ENCODE measurements at places on chromosomes 11 and 22.

DNA sequence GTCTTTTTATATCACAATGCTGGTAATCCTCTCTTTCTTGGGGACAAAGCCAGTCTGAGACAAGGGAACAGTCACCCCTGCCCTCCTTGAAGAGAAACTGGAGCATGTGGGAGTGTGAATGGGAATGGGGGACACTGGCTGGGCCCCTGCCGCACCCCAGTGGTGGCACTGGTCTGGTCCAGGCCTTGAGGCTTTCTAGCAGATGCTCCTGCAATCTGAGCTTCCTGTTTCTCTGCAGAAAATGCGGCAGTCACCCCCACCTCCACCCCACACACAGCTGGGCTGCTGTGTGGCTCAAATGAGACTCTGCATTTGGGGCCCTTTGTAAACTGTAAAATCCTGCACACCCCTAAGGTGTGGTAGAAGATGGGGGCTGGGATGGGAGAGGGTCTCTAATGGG lies 6.6 kb upstream of the MARK2 start:
- DNase-seq: no peak

DNA sequence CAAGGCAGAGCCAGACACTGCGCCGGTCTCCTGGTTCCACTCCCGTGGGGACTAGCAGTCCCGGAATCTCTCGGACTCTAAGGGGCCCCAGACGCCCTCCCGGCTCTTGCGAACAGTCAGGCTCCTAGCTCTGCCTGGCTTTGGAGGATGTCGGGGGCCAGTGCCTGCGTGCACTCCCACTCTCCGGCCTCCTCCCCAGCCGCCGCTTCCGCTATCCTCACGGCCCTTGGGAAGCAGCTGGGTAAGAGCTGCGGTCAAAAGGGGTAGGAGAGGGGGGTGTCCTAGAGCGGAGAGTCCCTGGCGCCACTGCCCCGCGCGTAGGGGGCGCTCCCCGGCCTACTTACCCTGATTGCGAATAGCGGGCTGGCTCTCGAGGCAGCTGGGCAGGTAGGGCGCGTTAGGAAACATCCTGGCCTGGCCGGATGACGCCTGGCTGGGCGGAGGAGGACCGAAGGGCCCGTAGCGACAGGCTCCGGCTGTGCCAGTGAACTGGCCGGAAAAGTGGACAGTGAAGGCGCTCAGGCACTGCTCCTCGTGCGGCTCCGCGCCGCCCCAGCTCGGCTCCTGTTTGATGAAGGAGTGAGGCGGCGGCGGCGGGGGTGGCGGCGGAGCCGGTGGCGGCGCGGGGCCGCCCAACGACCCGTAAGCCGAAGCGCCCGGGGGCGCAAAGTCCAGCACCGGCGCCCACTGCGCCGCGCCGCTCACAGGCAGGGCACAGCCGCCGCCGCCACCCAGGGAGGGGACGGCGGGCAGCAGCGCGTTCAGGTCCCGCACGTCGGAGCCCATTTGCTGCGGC lies 785 bp downstream of the WT1 start:
- DNase-seq: no peak

- DNase-seq: no peak
Measured at GRCh38 chr11:109864834-109865547, 228.2 kb upstream of the ZC3H12C start.

DNA sequence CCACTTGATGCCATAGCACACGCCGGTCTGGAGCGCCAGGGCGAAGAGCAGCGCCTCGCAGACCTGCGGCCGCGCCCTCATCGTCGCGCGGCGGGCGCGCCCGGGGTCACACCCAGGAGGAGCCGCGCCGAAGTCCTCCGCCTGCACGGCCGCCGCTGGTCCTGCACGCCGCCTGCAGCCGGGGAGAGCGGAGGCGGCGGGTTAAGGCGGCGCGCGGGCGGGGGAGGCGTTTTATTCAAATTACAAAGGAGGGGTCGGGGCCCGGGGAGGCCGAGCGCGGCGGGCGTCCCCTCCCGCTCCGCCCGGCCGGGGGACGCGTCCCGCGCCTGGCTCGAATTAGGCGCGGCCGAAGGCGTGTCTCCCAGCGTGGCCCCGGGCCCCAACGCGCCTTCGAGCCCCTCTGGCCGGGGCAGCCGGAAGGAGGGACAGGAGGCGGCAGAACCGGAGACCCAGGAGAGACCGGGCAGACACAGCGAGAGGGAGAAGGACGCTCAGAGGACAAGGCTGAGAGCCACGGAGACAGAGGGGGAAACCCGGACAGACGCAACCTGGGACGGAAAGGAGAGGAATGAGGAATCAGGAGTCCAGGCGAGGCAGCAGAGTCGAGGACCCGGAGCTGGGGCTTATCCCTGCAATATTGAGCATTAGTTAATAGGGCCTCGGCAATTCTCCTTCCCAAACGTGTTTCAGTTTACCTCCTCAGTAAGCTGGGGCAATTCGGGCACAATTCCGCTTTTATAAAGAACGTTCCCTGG lies at the start of gene WNT11:
TSS of gene WNT11 (minus strand) at position 176 of the 755 bp plus-strand sequence. CDS start at position 81, 95 bp downstream.
- DNase-seq: no peak

GRCh38 chr11:115275045-115275444 lies 229.2 kb downstream of the CADM1 start:
- DNase-seq: no peak

DNA sequence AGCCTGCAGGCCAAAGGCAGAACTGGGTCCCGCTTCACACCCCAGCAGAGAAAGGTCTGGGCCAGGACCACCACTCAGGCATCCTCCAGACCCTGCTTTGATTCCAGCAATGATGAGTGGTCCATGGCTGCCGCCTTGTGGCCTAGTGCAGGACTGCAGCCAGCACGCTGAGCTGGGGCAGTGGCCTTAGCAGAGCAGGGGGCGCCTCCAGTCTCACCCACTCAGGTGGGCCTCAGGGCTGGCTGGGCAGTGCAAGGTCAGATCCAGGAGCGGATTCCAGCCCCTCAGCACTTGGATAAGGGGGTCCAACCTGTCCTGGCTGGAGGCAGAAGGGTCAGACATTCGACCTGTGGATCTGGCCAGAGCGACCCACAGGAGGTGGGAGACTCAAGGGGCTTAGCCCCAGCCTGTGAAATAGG lies 9.6 kb upstream of the PDE2A start:
- peak; percentile 57 for DNase-seq

DNA sequence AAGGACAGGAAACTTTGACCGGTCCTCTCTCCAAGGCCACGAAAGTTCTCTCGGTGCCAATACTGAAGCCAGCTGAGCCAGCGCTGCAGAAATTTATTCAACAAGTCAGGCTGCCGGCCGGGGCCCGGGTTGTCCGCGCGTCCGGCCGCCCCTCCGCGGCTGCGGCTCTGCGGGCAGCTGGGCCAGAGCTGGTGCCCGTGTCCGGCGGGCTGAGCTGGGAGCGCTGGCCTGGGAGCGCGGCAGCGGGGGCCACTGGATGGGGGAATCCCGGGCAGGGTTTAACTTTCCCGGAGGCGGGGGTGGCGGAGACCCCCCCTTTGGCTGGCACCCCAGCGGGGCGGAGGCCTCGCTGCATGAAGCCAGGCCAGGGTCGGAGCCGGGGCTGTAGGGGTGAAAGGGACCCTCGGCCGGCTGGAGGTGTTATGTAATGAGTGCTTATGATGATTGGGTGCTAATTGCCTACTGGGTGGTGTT lies 12.3 kb upstream of the CACNA1I start:
- DNase-seq: no peak

DNA sequence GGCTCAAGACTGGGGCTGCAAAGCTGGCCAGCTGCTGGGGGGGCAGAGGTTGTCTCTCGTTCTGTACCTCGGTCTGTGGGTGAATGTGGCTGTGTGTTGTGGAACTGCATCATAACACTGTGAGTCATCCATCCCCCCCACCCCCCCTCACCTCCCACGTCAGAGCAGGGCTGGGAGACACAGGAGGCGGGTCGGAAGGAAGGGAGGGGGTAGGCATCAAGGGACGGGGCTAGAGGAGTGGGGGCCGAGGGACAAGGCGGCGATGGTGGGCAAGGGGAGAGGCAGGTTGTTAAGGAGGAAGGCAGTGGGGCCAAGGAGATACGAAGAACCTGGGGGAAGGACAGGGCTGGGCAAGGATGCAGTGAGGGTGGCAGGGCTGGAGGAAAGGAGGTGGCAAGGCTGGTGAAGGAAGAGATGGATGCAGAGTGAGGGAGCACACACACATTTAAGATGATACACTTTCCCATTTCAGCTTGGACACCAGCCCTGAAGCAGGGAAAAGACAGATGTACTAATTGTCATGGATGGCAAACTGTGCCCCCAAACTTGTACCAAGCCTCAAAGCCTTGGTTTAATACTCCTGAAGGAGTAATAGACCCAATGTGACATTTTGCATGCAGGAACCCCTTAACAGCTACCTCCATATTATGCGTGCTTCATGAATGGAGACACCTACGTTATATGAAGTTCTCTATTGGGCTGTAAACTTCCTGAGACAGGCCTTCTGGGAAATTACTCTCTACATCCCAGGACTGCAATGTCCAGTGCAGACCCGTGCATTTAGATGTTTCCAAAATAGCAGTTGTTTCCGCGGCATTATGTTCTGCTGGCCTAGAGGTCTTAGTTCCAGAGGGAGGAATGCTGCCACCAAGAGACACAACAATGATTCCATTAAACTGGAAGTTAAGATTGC lies at the start of gene YPEL4:
TSS of gene YPEL4 (minus strand) at position 87 of the 913 bp plus-strand sequence. CDS start 2,805 bp downstream, outside the sequence.
- DNase-seq: peak; percentile 70

DNA sequence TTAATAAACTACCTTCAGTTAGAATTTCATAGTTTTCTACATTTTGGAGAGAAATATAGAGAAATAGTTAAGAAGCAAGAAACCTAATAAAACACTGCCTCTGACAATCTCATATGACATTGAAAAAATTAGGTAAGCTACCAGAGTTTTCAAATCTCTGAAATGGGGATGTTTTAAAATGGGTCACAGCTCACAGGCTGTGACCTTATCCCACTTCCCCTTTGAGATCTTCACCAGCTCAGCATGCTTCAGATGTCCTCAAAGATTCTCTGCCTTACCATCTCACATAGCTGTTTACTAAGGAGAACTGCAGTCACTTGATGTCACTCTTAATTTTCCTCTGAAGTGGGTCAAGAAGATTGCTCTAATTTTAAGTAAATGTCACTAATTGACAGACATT lies 717.8 kb downstream of the JRKL start:
- no peak for DNase-seq

GRCh38 chr11:127521413-127521812 lies 520.8 kb upstream of the KIRREL3 start:
- DNase-seq: no peak

- DNase-seq: no peak
Measured at GRCh38 chr11:113584371-113584770, 109.2 kb upstream of the DRD2 start.

GRCh38 chr11:82701847-82702520 lies 31.7 kb downstream of the FAM181B start:
- no peak for DNase-seq

GRCh38 chr11:133819114-133819513 lies 26.2 kb downstream of the SPATA19 start:
- DNase-seq: no peak

- no peak for DNase-seq
Measured at GRCh38 chr11:7906481-7906880, 24.6 kb downstream of the OR10A6 start.

GRCh38 chr11:24093375-24093774 lies 403.5 kb upstream of the LUZP2 start:
- DNase-seq: no peak

DNA sequence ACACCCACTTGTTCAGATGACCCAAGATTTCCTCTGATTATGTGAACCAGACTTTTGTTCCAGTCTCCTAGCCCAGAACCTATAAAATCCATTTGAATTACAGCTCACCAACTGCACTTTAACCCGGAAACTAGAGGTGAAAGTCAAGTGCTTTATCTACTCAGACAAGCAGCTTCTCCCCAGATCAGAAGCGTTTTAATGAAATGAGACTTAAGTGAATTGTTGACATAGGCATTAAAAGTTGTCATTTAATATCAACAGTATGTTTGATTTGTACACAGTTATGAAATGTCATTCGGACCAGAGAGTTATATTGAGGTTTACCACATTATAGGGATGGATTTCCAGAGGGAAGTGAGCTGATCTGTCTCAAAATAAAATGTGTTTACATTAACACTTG lies 52.0 kb downstream of the CADM1 start:
- no peak for DNase-seq

DNA sequence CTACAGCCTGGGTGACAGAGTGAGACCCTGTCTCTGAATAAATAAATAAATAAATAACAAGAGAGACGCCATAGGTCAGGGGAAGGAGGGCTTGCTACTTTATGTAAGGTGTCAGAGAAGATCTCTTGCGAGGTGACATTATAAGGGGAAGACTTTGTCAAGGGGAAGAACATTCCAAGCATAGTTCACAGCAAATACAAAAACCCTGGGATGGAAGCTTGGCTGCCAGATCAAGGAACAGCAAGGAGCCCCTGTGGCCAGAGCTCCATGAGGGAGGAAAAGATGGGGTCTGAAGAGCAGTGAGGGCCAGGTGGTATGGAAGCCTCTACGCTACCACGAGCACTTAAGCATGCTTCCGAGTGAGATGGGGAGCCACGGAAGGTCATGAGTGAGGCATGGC lies 62.3 kb downstream of the AHNAK start:
- no peak for DNase-seq

DNA sequence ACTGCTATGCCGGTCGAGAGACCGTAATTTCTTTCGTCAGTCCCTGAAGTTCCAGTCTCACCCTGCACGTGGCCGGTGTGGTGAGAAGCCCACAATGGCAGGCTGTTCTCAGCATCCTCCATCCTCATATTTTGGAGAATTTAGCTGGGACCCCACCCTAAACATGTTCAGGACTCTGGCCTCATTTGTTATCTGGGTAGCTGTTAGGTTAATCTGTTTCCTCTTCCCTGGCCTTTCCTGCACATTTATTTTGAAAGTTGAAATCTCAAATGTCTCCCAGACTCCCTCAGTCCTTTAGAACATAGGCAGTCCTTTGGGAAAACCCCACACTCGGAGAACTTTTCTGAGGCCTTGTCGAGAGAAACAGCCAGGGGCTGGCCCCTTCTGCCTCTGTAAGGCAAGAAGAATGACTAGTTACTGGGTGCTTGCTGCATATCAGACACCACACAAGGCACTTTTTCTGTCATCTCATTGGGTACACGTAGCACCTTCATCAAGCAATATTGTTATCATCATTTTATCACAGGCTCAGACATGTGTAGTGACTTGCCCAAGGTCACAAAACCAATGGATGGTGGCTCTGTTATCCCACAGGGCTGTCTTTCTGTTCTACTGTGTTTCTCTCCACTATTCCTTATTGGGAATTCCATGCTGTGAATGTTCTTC lies 109.3 kb upstream of the CRYBB3 start:
- DNase-seq: no peak

GRCh38 chr11:88327061-88327460 lies 10.5 kb downstream of the CTSC start:
- no peak for DNase-seq

GRCh38 chr11:26715133-26715532 lies 6.7 kb downstream of the SLC5A12 start:
- DNase-seq: no peak

GRCh38 chr11:69640260-69640994 lies 529 bp upstream of the CCND1 start:
- DNase-seq: no peak

DNA sequence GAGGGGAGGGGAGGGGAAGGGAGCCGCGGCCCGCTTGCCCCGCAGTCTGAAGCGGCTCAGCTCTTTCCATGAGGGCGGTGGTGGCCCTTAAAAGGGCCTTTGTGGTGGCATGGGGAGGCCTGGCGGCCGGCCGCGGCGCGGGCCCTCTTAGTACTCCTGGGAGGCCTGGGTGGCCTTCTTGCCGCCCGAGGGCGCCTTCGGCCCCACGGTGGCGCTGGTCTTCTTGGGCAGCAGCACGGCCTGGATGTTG lies 6.9 kb downstream of the DPAGT1 start:
- DNase-seq: peak; percentile 59

- no peak for DNase-seq
Measured at GRCh38 chr11:15770798-15771414, 585.4 kb downstream of the SOX6 start.

GRCh38 chr11:8839306-8839956 lies 71.6 kb upstream of the AKIP1 start:
- DNase-seq: no peak

All from CD4-positive, alpha-beta T cell treated with Interleukin-15 for 4 hours (primary cell).